ENCODE measurements at places on chromosomes 1 and 21.

DNA sequence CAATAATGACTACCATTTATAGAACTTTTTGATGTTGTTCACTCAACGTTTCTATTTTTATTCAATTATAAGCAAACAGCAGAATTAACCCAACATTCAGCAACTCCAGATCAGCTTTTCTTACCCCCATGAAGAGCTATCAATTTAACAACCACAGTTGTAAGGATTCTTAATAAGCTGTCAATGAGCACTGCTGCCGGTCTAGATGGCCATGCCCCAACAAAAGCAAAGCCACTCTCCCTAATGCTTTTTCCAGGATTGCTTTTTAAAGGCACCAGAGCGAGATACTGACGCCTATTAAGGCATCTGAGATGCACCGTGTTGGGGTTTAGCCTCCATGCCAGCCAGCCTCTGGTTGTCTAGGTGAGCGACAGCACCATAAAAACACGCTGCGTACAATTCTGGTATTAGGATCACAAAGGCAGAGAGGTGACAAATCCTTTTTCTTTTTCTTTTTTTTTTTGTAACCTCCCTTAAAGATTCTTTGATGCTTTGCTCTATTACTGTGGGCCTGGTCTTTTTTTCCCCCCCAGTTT, 39.5 kb downstream of the PTPRC start:
- DNase-seq, result no peak

- no peak for DNase-seq
Observed at GRCh38 chr1:1578371-1578940, 3.8 kb upstream of the SSU72 start.

- DNase-seq, result no peak
Observed at GRCh38 chr1:32074841-32075240, 2.1 kb downstream of the TMEM39B start.

DNA sequence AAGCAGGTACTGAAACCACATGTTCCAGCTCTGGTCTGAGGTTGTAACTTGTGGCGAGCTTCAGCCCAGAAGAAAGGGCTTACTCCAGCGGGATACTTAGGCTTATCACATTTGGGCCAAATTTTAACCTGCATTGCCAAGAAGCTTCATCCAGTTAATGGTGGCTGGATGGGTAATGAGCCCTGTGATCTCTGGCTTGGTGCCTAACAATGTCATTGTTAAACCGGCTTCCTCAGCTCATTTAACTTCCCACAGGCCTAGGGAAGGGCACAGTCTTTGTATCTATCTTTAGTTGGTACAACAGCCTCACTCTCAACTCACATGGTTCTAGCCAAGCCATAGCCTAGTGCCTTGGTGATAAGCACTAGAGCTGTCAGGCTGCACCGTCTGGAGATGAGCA, 43.6 kb upstream of the CCDC190 start:
- no peak for DNase-seq

DNA sequence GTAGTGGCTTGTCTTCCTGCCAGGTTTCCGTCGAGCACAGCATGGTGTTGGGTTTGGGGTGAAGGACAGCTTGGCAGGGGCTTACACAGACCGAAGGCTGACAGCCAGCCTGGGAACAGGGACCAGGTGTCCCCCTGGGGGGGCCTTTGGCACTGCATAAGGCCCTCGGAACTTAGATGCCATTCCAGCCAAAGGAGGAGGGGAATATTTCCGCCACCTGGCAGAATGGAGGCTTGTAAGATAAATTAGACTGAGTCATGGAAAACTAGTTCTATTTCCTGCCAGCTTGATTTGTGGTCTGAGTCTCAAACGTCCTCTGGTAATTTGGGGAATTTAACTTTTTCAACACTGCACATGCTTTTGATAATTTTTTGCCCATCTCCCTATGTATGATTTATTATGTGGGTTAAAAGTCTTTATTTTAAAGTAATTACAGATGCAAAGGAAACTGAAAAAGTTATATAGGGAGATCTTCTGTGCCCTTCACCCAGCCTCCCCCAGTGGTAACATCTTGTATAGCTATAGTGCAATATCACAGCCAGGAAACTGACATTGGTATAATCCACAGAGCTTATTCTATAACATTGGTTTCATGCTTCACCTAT, 11.5 kb upstream of the TMEM51 start:
- no peak for DNase-seq

- no peak for DNase-seq
Observed at GRCh38 chr1:205440476-205441317, 15.1 kb downstream of the BLACAT1 start.

GRCh38 chr21:42218836-42219605, at the start of gene ABCG1:
ABCG1 (plus strand) TSS chr21:42219140; CDS start chr21:42219263, 123 bp downstream.
- DNase-seq, result no peak

- DNase-seq, result no peak
Observed at GRCh38 chr1:150696162-150696561, 792 bp downstream of the GOLPH3L start.

DNA sequence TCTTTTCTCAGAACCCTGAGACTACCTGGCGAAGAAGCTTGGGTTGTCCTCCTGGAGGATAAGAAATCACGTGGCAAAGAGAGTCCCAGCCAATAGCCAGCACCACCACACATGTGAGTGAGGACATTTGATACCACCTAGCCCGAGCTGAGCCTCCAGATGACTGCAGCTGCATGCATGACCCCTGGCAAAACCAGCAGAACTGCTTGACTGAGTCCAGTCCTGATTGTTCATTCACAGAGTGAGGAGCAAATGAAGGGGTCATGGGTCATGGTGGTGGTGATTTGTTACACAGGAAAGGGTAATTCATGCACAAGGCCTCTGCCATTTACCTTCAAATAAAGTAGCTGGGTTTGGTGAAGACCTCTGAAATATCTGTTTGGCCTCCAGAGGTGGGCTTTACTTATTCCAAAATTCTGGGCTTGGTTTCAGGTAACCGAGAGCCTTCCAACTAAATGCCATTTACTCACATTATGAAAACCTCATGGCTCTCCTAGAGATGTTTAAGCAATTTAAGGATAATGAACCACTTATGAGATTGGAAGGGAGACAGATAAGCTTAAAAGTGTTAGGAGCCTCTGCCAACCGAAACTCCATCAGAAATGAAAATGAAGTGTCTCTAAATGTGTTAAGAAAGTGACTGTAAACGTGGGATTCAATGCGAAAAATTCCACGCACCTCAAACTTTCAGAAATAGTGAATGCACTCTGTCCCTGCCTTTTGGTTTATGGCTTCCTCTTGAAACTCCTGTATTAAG, 163.3 kb downstream of the SLC35F3 start:
- DNase-seq, result no peak

GRCh38 chr1:117359561-117360289, 7.5 kb upstream of the MAN1A2 start:
- no peak for DNase-seq

GRCh38 chr1:15849775-15850324, 2.3 kb downstream of the SPEN start:
- peak; percentile 77 for DNase-seq

DNA sequence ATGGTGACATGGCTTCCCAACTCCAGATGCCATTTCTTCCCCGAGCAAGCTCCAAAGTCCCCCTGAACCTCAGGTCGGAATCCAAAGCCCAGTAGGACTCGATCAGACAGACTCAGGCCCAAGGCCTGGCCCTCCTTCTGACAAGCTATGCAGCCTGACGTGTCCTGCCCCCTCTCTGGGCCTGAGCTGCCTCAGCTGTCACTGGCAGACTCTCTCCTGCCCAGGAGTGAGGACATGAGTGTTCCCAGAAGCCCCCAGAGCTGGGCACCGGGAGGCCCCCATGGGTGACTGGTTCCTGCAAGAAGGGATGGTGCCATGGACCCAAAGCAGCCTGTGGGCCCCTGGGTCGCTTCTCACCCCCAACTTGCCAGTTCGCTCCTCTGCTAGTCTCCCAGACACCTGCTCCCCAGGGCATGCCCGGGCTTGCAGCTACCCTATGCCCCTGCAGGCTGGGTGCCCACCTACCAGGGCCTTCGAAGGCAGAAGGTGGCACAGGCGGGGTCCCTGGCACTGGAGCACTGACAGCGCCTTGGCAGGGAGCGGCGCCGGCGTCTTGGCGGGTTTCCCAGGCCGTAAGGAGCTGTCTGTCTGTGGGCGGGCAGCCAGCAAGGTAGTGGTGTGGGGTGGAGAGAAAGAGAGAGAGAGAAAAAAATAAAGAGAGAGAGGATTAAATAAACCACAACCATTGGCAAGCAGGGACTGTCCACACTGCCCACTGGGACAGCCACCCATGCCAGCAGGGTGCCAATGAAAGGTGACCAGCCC, 2.3 kb downstream of the EDN2 start:
- DNase-seq, result no peak

- no peak for DNase-seq
Observed at GRCh38 chr1:163758977-163759670, 437.4 kb downstream of the NUF2 start.

DNA sequence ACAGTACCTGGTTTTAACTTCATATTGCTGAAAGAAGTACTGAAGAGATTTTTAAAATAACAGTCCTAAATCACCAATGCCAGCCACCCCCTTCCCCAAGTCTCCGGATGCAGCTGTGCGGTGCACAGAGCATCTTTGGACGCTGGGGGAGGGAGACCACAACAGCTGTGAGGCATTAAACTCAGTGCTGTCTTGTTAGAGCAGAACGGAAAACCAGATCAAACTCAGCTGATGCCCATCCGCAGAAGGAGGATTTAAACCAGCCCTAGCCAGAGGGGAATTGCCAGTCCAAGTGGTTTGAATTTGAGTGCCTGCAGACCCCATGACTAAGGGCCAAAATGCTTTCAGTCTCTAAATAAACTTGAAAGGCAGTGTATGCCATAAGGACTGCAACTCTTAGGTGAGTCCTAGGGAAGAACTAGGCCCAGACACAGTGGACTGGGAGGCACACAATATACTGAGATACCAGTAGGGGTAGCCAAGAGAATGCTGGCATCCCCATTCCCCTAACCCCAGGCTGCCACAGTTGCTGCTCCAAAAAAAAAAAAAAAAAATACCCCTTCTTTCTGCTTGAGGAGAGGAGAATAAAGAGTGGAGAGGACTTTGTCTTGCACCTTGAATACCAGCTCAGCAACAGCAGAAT, 576.2 kb downstream of the NEGR1 start:
- no peak for DNase-seq

DNA sequence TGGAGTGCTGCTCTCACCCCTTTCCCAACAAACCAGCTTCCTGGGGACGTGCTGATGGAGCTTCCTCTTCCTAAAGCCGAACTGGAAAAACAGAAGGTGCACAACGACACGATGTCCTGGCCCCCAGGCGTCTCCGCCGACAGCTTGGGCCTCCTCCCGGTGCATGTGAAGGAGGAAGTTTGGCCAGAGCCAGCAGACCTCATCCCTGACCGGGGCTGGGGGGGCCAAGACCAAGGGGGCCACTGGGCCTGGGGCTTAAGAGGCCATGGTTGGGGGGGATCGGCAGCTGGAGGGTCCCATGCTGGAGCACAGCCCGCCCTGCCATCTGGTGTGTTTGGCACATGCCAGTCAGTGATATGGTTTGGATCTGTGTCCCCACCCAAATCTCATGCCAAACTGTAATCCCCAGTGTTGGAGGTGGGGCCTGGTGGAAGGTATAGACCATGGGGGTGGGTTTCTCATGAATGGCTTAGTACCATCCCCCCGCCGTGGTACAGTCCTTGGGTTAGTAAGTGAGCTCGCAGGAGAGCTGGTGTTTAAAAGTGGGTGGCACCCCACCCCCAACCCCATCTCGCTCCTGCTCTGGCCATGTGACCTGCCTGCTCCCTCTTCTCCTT, 6.4 kb downstream of the HES4 start:
- DNase-seq, result no peak

- no peak for DNase-seq
Observed at GRCh38 chr1:115840605-115841460, at the start of gene NHLH2. NHLH2 (minus strand) TSS chr1:115841126; CDS start chr1:115838372, 2,754 bp downstream.

DNA sequence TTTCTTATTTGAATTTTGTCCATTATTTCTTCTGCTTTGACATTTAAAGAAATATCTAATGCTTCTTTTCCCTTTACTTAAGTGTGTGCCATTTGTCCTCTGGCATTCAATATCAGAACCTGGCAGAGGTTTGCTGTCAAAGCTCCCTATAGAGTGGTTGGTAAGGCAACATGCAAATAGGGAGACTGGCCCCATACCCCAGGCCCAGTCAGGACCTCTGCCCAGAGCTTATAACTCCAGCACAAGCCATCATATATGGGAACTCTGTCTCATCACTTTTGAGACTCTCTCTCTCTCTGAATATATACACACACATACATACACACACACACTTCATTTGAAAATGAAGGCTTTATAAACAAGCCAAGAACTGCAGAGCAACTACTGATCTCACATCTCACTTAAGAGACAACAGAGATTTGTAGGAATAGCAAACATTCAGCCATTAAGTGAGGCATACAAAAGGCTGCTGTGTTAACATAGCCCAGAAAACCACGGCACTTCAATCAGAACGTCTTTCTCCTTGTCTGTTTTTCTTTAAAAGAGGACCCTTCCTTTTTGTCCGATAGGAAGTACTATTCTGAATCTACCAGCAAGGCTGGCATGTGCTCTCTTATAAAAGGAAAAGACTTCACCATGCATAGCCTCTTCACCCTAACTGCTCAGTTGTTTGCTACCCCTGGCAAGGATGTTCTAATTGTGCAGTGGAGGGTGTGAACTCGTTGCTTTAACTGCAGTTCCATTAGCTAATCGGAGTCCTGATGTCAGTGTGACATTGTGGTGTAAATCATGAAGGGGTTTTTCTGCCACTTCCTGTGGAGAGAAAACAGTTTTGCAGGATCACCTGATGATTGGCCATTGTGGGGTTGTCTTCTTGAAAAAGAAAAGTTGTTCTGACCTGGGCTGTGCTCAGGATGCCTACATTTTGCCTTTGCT, 101.7 kb downstream of the NR5A2 start:
- DNase-seq, result no peak

DNA sequence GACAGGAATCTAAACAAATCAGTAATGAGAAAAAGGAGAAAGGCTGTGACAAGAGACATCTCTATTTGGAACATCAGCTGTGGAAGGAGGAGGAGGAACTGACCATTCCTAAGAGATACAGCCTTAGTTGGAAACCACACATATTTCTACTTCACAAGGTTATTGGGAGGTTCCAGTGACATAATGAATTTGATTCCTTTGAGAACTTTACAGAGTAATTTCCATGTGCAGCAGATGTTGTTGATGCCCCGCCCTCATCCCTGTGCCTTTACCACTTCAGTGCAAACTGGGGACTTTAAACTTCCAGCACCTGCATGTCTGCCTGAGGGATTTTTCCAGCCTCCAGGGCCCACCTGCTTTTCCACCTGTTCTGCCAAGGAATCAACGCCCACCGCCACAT, 9.3 kb upstream of the ST6GALNAC5 start:
- DNase-seq, result no peak
